SW 1271 (cell line): ENCODE measurements at places on chromosomes 13 and 19.

- DNase-seq: no peak
These were observed 22.6 kb upstream of the USP12 start for GRCh38 chr13:27194209-27194608.

GRCh38 chr19:38229585-38230073 is 5.6 kb upstream of the DPF1 start:
- peak; percentile 84 for DNase-seq

DNA sequence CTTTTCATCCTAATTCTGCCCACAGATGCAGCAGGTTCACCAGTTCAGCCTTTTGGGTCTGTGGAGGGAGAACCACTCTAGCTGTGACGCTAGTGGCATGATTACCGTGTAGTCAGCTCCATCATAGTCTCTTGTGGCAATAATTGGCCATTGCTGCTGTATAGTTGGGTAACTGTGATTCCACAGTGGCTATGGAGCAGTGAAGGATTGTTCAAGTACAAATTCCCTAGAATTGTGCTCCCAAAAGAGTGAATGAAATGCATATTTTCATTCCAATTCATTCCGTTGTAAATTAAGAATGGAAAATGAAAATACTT is 856 bp downstream of the TEX26 start:
- no peak for DNase-seq

GRCh38 chr19:10085641-10086590 is at the start of gene SHFL:
SHFL (plus strand) TSS chr19:10086317; CDS start chr19:10086428, 111 bp downstream.
- no peak for DNase-seq

DNA sequence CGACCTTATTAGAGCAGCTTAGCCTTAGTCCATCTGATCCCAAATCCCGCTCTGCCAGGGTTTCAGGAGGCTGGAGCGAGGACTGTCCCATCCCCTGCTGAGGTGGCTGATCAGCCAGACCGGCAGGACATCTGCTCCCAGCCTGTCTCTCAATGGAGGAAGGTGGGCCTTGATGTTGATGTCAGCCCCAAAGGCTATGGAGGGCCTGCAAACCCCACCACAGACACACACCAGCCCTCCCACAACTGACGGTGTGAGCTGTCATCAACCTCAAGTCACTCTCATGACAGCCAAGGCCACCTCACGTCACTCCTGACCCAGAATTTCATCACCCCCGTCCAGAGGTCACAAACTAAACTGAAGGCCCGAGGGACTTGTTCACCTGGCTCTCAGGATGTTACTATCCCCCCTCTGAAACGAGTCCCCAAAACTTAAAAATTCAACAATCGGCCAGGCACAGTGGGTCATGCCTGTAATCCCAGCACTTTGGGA is 25.5 kb downstream of the RHPN2 start:
- DNase-seq: no peak

DNA sequence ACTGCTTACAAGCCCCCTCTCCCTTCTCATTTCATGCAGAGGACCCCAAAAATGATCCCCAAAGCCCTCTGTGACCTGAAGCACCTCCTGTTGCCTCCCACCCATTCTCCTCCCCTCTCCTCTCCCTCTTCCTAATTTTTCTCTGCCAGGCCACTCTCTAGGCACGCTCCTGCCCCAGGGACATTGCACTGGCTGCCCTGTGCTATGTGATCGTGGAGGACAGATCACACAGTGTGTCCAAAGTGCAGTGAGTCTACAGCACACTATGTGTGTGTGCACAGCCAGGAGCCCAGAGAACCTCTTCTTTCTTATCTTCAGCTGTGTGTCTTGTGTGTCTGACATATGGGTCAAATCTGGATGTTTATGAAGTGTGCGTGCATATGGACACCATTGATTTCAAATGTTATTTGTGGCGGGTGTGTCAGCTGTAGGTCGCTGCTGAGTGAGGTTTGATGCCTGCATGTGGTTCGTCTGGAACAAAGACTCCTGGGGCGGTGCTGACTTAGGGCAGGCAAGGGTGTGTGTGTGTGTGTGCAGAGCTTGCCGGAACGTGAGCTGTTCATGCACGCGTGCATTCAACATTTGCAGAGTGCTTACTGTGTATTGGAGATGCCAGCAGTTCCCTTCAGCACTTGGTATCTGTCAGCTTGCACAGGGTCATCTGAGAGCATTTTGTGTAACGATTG is 2.1 kb upstream of the KLHL26 start:
- DNase-seq: no peak

GRCh38 chr19:13132471-13133180 is 14.6 kb downstream of the NACC1 start:
- no peak for DNase-seq

DNA sequence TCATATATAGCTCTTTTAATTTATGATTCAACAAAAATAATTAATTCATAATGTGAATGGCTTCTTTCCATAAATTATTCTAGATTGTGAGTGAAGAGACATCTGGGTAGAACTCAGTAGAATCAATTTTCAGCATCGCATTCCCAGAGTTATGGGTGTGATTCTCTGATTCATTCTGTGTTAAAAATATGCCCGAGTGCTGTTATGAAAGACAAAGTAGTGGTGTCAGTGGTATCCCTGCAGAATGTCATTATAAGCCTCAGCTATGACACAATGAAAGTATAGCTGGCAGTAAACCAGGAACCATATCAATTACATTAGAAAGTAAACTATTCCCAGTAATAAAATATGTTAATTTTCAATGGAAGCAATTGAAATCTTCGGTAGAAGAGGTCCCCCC is 480.5 kb upstream of the SLITRK1 start:
- no peak for DNase-seq

DNA sequence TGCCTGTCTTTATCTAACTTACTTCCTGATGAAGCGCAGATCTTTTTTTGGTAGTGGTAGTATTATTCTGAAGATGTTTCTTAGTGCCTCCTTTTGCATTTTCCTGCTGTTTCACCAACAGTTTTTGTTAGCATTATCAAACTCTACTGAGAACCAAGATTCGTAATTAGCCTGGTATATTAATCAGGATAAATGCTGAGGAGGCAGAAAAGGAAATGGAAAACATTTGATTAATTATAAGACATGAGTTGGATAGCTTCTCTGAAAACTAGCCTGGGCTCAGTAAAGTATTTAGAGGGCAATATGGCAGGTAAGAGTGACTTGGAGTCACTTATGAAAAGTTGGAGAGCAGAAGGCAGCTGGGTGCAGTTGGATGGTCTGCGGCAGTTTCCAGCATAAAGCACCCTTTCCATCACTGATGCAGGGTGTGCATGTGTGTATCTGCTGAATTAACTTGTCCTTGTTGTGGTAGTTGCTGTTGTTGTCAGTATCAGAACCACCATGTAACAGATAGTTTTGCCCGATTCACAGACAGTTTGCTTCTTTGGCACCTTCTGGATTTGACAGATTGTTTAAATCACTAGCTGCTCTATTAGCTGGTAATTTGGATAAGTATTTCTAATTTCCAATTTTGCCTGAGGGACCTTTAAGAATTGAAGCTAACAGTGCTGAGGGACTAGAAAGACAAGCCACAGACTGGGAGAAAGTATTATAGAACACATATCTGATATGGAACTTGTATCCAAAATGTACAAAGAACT is 6.9 kb upstream of the TNFRSF19 start:
- no peak for DNase-seq
